T-helper 2 cell treated with Interferon-gamma antibody and Interleukin-4, amounts not matched to agents 5 μg/mL and 100 μg/mL, for 36 hours (primary cell): ENCODE measurements at places on chromosomes 13 and 19.

- no peak for DNase-seq
These were observed 37.6 kb upstream of the RNF113B start for GRCh38 chr13:98214707-98215106.

GRCh38 chr13:102484329-102484728 lies 82.5 kb upstream of the FGF14 start:
- no peak for DNase-seq

DNA sequence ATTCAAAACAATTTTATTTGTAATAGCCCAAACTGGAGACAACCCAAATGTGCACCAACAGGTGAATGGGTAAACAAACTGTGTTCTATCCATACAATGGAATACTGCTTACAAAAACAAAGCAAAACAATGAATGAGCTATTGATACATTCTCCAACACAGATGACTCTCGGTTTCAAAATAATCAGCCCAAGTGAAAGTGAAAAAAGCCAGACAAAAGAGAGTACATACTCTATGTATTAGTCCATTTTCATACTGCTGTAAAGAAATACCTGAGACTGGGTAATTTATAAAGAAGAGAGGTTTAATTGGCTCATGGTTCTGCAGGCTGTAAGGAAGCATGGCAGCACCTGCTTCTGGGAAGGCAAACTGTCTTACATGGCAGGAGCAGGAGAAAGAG lies 65.2 kb upstream of the LRCH1 start:
- no peak for DNase-seq

GRCh38 chr13:57629391-57629804 lies 2.1 kb upstream of the PCDH17 start:
- DNase-seq: no peak

- no peak for DNase-seq
These were observed 675 bp upstream of the PGPEP1 start for GRCh38 chr19:18339723-18340122.

GRCh38 chr13:75365724-75366173 lies 116.2 kb downstream of the TBC1D4 start:
- peak; percentile 66 for DNase-seq

- DNase-seq: peak; percentile 9
These were observed 512 bp downstream of the MED4 start for GRCh38 chr13:48094404-48094780.

DNA sequence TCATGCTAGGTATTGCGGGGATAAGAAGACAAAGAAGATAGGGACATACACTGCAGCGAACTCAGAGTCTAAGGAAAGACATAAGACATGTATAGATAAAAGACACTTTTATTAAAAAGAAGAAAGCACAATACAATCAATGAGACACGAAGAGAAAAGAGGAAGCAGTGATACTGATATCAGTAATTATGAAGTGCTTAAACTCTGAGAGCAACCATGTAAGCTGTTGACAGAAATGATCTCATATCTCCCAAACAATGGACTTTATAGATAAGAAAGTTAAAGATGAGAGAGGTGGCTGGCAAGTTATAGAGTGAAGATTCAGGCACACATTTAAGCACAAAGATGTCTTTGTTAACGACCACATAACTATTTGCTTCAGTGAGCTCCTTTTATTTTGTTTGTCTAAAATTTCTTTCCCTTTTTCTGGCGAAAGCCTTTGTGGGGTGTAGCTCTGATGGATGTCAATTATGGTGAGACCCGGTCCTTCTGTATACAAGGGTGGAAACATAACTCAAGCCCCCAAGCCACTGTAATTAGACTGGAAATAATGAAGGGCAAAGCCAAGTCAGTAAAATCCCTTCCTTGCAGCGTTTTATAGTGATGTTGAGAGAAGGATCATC lies 818.0 kb upstream of the SLC10A2 start:
- DNase-seq: no peak

GRCh38 chr19:17116996-17117702 lies 41.6 kb downstream of the MYO9B start:
- DNase-seq: no peak

GRCh38 chr19:46579361-46579879 lies 21.7 kb upstream of the CALM3 start:
- no peak for DNase-seq

DNA sequence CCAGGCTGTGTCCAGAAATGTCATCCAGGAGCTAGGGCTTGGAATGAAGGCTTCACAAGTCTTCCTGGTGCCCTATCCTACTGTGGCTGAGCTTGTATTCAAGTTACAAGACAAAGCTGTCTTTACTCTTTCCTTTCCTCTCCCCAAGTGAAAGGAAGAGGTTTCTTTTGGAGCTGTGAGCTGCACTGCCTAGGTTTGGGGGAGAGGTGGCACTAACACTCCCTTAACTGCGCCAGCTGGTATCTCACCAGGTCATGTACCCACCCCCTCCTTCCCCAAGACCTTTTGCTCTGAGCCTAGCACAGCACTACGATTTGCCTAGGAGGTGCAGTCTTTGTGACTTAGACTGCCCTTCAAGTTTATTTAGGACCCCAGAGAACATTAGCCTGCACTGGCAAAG lies 2053.6 kb upstream of the PRR20A start:
- no peak for DNase-seq

- DNase-seq: no peak
These were observed 18.3 kb upstream of the SLC1A5 start for GRCh38 chr19:46806656-46807055.

- no peak for DNase-seq
These were observed 21.0 kb upstream of the SPRY2 start for GRCh38 chr13:80361883-80362327.

- no peak for DNase-seq
These were observed 5.5 kb downstream of the EEF2 start for GRCh38 chr19:3979674-3980352.
